ENCODE measurements at places on chromosomes 12 and 14.
A peak's percentile ranks its signal among the peaks of the same experiment; 100 is the strongest.

- DNase-seq: no peak
These were observed 159.6 kb upstream of the C14orf180 start for GRCh38 chr14:104419865-104420505.

DNA sequence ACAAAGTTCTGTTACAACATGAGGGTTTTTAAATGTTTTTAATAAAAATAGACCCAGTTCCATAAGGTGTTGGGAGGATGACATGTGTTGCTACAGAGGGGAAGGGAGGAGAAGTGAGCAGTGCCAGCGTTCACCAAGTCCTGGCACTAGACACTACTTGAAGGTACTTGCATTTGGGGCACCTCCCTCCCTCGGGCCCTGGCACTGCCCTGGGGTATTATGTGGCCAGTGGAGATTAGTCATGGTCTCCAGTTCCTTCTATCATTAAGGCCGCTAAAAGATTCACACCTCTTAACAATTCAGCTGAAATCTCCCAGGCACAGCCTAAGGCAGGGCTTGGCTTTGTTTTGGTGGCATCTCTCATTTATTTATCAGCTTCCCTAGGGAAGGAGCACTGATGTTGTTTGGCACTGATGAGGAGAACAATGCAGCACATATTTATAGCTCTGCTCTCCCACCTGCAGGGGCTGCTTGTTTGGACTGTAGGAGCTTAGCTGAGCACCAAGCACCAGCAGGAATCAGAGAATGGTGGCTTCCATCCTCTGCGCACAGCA, 155.5 kb upstream of the NTF3 start:
- no peak for DNase-seq

DNA sequence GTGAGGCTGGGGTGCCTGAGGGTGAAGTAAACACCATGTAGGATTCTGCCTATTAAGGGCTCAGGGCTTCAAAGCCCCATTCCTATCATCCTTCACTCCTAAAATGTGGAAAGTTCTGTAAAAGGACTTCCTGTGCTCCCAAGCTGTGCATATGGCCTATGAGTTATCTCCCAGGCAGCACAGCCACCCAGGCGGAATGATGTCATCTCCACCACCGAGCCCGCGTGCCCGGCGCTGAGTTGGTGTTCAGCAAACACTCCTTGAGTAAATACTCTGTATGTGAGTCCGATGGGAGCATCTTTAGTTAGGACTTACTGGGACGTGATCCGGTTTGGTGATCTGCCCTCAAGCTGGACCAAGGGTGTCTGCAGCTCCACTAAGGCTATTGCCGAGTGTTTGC, 437.3 kb downstream of the MED13L start:
- no peak for DNase-seq

- DNase-seq: no peak
These were observed 66.0 kb downstream of the TC2N start for GRCh38 chr14:91801358-91801757.

GRCh38 chr14:38868399-38869290, 234.4 kb downstream of the SEC23A start:
- no peak for DNase-seq

GRCh38 chr14:80522936-80523335, 311.6 kb upstream of the DIO2 start:
- DNase-seq: no peak

DNA sequence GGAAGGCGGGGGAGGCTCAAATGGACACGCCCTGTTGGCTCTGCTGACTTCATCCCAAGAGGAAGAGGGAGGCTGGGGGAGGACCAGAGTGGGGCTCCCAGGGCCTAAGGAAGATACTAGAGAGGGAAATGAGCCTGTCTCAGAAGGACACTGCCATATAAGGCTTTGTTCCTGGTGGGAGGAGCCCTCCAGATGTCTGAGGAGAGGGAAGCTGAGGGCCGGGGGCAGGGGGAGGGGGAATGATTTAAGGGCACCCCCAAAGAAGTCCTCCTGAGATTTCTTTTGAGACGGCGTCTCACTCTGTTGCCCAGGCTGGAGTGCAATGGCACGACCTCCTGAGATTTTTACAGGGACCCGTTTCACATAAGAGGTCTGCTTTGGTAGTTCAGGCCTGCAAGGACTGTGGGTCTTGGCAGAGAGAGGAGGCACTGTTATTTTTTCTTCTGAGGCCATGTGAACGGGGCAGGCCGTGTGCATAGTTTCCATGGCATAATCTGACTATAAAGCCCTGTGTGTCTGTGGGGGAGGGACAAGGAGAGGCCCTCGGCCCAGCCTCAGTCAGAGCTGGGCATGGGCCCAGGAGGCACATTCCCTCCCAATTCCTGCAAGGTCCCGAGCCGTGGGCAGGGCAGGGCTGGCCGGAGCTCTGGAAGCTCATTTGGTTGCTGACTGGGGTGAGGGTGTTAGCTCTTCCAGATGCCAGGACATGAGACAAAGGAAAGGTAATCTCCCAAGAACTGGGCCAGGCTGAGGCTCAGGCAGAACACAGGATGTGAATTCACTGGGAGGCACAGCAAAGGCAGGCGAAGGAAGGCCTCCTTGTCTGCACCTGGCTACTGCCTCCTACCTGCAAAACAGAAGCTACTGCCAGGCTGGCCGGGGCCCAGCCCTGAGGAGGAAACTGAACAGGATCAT, 22.2 kb upstream of the PLEKHG3 start:
- peak; percentile 64 for DNase-seq

GRCh38 chr12:112836736-112837628, 45.4 kb downstream of the RPH3A start:
- DNase-seq: no peak

DNA sequence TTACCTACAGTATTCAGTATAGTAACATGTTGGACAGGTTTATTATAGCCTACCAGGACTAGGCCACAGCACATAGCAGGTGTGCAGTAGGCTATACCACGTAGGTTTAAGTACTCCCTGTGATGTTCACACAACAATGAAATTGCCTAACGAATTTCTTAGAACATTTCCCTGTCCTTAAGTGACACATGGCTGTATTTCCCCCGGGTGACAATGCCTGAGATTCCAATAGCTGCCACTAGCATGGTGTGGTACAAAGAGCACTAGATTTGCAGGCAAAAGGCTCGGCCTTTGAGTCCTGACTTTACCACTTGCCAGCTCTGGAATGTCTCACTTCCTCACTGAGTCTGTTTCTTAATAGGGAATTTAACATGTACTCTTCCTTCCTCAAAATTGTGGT, 19.7 kb downstream of the PTPN21 start:
- DNase-seq: peak; percentile 80

- DNase-seq: no peak
These were observed 1157.7 kb downstream of the BCL11B start for GRCh38 chr14:98114122-98114895.

- DNase-seq: no peak
These were observed 259.0 kb downstream of the CCDC59 start for GRCh38 chr12:82099216-82099615.

DNA sequence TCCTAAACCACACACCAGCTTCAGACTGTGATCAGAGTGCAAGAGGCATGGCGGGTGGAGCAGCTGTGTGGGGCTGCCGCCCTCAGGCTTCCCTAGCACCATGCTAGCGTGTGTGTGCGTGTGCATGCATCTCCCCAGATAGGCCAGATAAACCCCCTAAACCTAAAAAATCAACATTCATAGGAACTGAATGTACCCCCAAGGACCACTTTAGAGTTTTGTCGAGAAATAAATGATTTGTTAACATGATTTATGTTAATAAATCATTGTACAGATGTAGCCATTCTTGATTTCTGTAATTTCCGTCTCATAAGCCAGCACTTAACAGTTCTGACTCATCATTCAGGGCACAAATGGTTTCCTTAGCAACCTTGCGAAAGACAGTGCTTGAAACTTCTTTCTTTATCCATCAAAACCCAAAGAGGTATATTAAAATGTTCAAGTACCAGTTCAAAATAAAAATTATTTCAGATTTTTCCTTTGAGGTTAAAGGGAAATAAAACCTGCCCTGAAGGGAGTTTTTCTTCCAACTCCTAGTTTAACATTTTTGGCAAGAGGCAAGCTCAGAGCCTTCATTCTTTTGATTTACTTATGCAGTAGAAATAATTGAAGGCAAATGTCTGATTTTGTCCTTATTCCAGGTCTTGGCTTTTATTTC, 206.2 kb upstream of the RGS6 start:
- DNase-seq: peak; percentile 51

DNA sequence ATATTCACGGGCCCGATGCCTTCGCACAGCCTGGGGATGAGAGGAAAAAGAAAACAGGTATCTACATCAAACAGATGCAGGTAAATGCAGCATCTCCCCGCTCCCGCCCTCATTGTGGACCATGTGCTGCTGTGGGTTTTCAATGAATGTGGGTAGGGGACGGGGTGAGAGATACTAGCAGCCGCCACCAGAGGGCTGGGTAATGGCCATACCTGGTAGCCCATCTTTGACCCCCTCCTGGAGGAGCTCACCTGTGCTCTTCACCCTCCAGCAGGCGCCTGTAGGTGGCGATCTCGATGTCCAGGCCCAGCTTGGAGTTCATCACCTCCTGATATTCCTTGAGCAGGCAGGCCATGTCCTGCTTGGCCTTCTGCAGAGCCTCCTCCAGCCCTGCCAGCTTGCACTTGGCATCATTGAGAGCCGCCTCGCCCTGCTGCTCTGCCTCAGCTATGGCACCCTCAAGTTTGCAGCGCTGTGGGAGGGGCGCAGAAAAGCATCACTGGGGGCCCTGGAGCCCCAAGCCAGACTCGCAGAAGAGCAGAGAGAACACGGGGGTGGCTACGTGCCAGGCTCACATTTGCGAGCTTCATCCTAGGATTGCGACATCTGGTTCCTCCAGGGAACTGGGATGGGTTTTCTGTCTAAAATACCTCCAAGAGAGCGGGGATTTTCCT, 10.2 kb downstream of the KRT82 start:
- DNase-seq: no peak

DNA sequence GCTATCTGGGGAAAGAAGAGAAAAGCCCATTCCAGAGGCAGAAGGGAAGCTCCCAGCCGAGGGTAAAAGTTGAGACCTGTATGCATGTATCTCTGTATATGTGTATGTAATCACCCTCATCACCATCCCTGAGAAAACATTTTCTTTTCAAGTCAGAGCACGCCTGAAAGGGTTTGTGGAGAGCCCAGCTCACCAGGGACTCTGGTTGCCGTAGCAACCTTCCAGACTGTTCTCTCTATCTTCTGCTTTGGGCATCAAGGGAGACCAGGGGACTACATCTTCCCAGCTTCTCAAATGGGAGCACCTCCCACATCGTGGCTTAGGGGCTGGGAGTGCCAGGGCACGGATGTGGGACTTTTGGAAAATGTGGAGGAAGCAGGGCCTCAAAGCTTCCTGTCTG, 93.5 kb downstream of the GALNT8 start:
- no peak for DNase-seq

DNA sequence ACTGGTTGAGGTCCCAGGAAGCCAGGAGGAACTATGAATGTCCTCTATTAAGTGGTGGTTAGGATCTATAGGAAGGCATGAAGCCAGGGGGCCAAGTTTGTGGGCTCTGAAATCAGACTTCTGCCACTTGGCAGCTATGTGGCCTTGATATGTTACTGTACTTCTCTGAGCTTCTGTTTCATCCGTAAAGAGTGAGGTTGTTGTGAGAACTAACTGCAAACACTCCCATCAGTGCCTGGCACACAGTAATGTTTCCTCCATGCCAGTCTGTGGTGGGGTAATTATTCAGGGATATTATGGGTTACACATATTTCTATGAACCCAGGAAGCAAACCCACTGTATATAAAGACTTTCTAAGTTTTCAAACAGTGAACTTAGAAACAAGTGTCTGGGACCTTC, 57.4 kb downstream of the PLXNC1 start:
- no peak for DNase-seq

DNA sequence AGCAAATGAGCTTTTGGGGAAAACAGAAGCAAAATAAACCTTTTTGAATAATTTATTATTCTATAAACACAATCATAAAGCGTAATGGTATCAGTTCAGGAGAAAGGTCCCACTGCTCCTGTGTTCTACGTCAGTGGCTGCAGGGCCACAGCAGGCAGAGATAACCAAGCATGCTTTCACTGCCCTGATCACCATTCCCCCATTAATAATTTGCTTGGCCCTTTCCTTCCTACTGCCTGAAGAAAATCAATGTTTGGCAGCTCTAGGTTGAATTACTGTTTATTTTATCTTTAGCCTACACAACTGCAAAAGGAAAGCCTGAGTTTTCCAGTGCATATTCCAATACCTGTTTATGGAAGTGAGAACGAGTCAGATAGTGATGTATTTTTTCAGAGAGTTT, 369.9 kb downstream of the DIO2 start:
- no peak for DNase-seq

DNA sequence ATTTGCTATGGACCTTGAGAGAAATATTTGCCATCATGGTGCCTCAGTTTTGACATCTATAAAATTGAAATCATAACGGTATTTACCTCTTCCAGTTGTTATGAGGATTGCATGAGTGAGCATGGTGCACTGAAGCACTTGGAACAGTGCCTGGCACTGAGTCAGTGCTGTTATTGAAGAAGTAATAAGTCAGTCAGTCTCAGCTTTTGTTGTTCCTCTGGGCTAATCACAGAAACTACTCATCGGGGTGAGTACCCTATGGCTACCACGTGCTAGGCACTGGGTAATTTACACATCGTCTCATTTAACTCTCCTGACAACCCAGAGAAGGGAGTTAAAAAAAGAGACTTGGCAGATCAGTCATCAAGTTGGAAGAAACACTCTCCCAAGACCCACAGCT, 159.5 kb upstream of the NRXN3 start:
- DNase-seq: peak; percentile 25

- peak; percentile 58 for DNase-seq
These were observed 1.4 kb upstream of the DNAJC14 start for GRCh38 chr12:55830601-55831446.

- DNase-seq: no peak
These were observed 55.5 kb upstream of the ATXN7L3B start for GRCh38 chr12:74482115-74482514.

DNA sequence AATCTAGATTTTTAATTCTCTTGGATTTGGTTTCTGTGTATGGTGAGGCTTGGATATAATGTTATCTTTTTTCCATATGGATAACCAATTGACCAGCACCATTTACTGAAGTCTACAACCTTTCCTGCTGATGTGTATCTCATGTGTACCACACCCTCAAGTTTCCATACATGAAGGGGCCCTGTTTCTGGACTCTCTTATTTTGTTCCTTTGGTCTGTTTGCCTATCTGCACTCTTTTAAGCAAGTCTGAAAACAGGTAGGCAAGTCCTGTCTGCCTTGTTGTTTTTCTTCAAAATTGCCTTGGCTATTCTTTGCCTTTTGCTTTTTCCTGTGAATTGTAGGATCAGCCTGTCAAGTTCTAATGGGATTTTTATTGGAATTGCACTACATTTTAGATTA, 44.6 kb downstream of the MAX start:
- DNase-seq: no peak

DNA sequence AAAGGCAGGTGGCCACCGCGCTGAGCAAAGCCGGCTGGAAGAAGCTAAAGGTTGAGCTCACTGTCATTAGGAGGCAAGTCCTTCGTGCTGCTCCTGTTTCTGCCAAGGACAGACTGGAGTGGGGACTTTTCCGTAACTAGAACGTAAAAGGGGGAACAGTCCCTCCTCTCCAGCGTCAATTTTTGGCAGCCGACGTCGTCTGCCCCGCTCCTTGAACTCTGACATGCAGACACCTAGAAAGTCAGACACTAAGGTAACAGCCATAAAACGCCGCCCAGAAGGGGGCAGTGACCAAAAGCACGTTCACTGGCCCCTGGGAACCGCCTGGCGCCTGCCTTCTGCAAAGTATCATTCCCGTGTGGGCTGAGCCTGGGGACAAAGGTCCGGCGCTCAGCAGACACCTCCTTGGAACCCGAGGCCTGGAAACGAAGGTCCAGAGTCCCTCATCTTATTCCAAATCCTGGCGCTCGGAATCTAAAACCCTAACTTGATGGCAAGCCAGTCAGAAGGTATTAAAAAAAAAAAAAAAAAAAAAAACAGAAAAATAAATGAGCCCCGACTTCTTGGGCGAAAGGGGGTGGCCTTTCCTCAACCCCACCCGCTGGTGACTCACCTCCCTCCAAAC, 1.1 kb upstream of the LRP1 start:
- peak; percentile 76 for DNase-seq

All from suppressor macrophage (primary cell).